ENCODE measurements at places on chromosomes 7 and 10. TPM values are rescaled to one million over a fixed set of nuclear protein-coding genes. Genes with fewer than 3 reads are reported as not detected.

Gene LGI1
- polyA plus RNA-seq = not detected

Gene LIPN
- polyA plus RNA-seq = not detected

Gene PITX3
- not detected for polyA plus RNA-seq

Gene MSMB
- polyA plus RNA-seq = not detected

Gene NOD1
- polyA plus RNA-seq = 6.4 TPM

Gene GPR26
- polyA plus RNA-seq = not detected

Gene TUBB8
- not detected for polyA plus RNA-seq

Gene VPS37D
- 0.30 TPM for polyA plus RNA-seq

Gene MYL7
- polyA plus RNA-seq = not detected

Gene FXYD4
- polyA plus RNA-seq = not detected

Gene NACAD
- polyA plus RNA-seq = 0.15 TPM

Gene SPACDR
- polyA plus RNA-seq = 0.56 TPM

Gene DKK1
- not detected for polyA plus RNA-seq

Gene COBL
- polyA plus RNA-seq = not detected

Gene JCAD
- polyA plus RNA-seq = not detected

Gene R3HCC1L
- polyA plus RNA-seq = 14.2 TPM

Gene SUGCT
- polyA plus RNA-seq = 1.3 TPM

Gene RHOBTB1
- polyA plus RNA-seq = not detected

Gene PHYH
- polyA plus RNA-seq = 20.1 TPM

Gene NIPSNAP2
- 47.9 TPM for polyA plus RNA-seq

Gene CFTR
- not detected for polyA plus RNA-seq

Gene NRBF2
- 21.3 TPM for polyA plus RNA-seq

Gene H2BK1
- not detected for polyA plus RNA-seq

Gene SYNPO2L
- polyA plus RNA-seq = not detected

Gene LUC7L2
- polyA plus RNA-seq = 55.2 TPM

Gene PRF1
- polyA plus RNA-seq = 84.3 TPM

Gene EGR2
- polyA plus RNA-seq = 0.07 TPM

Gene MBL2
- polyA plus RNA-seq = not detected

Gene TIAL1
- 9.3 TPM for polyA plus RNA-seq

Gene RPS24
- polyA plus RNA-seq = 1,624 TPM

Gene OR2A42
- not detected for polyA plus RNA-seq

Gene LIPK
- not detected for polyA plus RNA-seq

Gene ZNF503
- not detected for polyA plus RNA-seq

Gene ZMIZ1
- 2.6 TPM for polyA plus RNA-seq

Gene CYCS
- 95.4 TPM for polyA plus RNA-seq

Gene ACSM6
- polyA plus RNA-seq = not detected

Gene PPP1R17
- polyA plus RNA-seq = not detected

Gene PLAC9
- not detected for polyA plus RNA-seq

Gene ZNF248
- polyA plus RNA-seq = 4.8 TPM

Gene CHN2
- polyA plus RNA-seq = 1.0 TPM

Gene TBXAS1
- 1.1 TPM for polyA plus RNA-seq

Gene CYP2C19
- polyA plus RNA-seq = not detected

Gene ELN
- polyA plus RNA-seq = not detected

Gene SLC35G1
- polyA plus RNA-seq = 2.3 TPM

Gene CDHR1
- polyA plus RNA-seq = 0.43 TPM

Gene NXPH1
- polyA plus RNA-seq = not detected

Gene PLPP4
- not detected for polyA plus RNA-seq

Gene SLC29A4
- polyA plus RNA-seq = 0.27 TPM

Gene TMEM225B
- 2.8 TPM for polyA plus RNA-seq

Gene LRRC18
- not detected for polyA plus RNA-seq

Gene PRR15
- polyA plus RNA-seq = not detected

Gene MMP21
- not detected for polyA plus RNA-seq

Gene ZNF212
- 2.9 TPM for polyA plus RNA-seq

Gene NCF1
- polyA plus RNA-seq = 11.6 TPM

Measured in naive thymus-derived CD8-positive, alpha-beta T cell (primary cell).